ENCODE measurements at places on chromosomes 1 and 21.

DNA sequence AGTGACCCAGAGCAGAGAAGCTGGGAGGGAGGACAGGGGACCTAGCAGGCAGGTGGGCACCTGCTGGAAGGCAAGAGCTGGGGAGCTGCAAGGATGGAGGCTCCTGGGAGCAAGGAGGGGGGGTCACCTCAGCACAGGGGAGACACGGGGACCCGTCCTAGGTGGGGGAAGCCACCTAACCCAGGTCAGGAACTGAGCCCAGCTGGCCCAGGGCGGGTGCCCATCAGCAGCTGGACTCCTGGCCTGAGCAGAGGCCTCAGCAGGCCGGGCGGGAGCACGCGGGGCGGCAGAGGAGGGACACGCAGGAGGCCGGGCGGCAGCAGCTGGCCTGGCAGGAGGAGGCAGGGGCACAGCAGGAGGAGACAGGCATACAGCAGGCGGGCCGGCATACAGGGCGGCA, 949 bp downstream of the KRTAP10-1 start:
- no peak for DNase-seq

DNA sequence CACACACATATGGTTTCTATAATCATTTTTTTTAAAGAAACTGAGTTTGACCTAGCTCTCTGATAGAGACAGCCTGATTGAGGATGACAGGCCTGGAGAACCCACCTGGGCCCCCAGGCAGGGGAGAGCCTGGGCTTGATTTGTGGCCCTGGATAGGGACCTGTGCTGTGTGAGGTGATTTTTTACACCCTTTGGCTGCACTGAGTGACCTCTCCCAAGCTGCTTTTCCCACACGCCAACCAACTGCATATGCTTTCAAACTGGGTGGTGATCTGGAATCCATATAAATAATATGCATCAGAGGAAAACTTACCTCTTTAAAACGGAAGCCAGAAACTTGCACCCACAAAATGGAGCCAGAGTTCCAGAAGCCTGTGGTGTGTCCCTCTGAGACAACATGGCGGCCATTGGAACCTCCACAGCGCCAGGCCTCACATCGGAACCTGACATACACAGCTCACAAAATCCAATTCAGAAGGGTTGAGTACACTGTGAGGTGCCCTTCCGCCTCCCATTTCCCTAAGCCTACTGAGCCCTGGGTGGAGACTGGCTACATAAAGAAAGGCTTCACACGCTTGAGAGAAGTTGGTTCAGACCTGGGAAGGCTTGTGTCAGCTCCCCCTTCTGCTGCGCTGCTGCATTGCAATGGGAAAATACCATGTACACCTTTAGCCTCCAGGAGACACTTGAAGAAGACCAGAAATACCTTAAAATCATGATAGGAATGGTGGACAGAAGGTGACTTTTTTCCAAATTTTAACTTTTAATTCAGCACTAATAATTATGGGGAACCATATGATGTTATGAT, 160.7 kb downstream of the HHIPL2 start:
- no peak for DNase-seq

DNA sequence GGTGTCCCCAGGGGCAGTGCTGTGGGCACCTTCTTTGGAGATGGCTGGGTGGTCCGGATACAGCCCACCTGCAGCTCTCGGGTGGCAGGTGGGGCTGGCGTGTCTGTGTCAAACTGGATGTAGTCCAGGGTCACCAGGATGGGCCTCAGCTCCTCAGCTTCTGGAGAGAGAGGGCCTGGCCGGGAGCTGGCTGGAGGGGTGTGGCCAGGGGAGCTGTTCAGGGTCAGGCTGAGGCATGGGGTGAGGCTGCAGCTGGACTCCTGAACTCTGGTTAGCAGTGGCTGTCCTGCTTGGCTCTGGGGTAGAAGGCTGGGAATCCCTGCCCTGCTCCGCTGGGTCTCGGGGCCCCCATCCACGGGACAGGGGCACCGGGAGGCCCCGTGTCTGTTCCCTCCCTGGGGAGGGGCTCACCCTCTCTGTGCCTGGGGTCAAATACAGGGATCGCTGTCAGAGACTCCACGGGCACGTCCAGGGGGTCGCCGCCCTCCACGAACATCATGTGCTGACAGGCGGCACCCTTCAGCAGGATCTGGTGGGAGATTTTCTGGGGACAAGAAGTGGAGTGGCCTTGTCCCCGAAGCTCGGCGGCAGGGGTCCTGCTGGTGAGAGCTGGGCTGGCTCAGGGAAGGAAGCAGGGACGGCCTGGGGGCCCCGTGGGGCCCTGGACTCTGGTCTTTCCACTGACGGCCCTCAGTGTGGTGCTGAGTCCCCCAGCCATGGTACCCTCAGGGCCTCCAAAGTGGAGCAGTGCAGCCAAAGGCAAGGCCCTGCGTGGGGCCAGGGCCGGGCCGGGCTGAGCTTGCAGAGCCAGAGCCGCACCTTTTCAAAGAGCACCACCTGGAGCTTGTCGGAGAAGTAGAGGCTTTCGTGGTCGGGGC, 4.1 kb upstream of the TMEM52 start:
- no peak for DNase-seq

GRCh38 chr1:112369392-112370285, 26.4 kb upstream of the CTTNBP2NL start:
- peak; percentile 50 for DNase-seq

GRCh38 chr1:192907545-192908243, 98.9 kb downstream of the RGS2 start:
- no peak for DNase-seq

DNA sequence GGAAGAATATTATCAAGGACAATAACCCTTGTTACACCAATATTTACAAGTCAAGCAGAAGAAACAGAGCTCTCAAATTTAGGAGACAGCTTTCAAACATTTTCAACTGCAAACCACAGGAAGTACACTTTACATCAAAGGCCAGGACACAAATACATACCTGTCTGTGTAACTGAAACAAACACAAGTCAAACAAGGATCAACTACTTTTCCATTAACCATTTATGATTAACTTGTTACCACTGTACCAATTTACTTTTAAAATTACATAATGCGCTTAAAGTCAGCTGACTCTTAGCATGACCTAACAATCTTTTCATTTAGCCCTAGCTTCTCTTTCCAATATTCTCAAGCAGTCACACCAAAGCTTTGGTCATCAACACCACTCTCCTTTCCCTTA, 43.5 kb downstream of the TRIM33 start:
- no peak for DNase-seq

GRCh38 chr1:239930686-239931262, 160.9 kb upstream of the FMN2 start:
- no peak for DNase-seq

DNA sequence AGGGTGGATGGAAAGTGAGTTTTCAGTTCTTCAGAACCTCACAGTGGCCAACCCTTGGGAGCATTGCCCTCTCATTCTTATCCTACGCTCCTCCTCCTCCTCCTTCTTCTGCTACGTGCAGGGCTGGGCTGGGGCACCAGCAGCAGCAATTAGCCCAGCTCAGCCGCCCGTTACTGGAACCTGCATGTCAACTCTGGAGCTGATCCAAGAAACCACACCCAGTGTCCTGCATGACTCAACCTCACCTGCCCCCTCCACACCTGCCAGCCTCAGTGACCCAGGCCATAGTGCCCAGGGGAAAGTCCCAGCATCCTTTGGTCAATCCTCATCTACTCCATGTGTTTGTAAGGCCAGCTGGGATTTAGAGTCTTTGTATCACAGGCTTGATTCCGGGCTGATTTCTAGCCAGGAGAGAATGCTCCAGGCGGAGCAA, 12.6 kb downstream of the ELF3 start:
- peak; percentile 85 for DNase-seq

DNA sequence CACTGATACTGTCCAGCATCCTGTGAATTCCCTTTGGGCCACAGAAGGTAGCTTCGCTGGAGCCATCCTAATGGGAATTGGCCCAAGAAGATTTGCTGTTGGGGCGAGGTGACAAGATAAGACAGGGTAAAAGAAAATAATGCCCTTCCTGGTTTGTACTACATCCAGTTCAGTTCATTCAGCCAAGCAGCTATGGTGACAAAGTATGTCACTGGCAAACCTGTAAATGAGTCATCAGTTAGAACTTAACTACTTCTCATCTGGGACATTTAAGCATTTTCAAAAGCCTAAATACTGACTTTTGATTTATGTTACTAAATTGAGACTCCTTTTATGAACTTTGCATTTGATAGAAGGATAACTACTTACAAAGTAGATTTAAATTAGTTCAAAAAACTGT, 54.2 kb downstream of the WDR64 start:
- DNase-seq, result no peak
